Inflammatory macrophage treated with lipopolysaccharide for 1 hour (primary cell): ENCODE measurements at places on chromosomes 2 and 18.

- DNase-seq: no peak
Observed at GRCh38 chr2:5093056-5093455, 599.1 kb upstream of the SOX11 start.

- no peak for DNase-seq
Observed at GRCh38 chr2:25265001-25265400, 76.7 kb downstream of the DNMT3A start.

DNA sequence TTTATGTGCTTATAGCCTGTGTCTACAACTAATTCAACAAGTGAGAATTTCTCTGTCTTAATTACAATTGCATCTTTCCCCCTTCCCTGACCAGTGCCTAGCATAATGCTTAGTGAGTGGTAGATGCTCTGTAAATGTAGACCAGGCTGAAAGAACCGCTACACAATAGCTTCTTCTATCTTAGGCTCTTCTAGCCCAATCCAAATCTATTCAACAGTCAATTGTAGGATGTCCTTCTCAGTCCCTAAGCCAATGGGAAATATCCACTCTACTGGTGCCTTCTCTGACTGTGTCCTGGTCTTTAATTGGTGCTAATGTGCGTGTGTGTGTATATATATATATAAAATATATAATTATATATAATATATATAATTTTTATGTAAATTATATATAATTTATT, 34.1 kb upstream of the GCC2 start:
- DNase-seq: no peak

DNA sequence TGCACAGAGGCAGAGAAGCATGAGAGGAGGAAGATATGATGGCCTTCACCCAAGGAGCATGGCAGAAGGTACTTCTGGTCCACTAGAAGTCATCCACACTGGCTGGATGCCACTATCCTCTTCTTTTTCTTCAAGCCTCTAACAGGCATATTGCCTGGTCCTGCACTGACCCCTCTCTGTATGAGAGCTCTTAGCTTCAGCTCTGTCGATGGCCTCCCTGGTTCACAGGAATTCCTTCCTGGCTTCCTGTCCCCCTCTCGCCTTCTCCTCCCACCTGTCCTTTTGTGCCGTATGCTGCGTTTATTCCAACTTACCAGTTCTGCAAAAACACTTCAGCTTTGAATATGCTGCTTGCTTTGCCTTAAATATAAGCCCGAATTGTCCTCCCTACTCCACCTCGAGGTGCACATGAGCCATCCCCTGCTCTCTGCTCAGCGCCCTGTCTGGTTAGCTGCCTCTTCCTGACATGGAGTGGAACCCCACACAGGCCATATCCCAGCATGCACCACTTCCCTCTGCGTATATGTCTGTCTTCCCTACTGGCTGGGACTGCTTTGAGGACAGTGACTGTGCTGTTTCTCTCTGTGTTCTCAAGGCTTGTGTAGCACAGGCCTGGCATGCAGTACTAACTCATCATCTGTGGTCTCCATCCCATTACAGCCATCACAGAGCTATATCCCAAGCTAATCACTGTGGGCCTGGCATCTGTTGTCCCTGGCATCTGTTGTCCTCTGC, 474.9 kb downstream of the EIPR1 start:
- no peak for DNase-seq

- DNase-seq: no peak
Observed at GRCh38 chr2:239937866-239938640, 87.1 kb downstream of the NDUFA10 start.

GRCh38 chr2:86142436-86143257, 36.6 kb downstream of the PTCD3 start:
- DNase-seq: peak; percentile 34

- no peak for DNase-seq
Observed at GRCh38 chr2:122795763-122796162, 1040.3 kb downstream of the TSN start.

DNA sequence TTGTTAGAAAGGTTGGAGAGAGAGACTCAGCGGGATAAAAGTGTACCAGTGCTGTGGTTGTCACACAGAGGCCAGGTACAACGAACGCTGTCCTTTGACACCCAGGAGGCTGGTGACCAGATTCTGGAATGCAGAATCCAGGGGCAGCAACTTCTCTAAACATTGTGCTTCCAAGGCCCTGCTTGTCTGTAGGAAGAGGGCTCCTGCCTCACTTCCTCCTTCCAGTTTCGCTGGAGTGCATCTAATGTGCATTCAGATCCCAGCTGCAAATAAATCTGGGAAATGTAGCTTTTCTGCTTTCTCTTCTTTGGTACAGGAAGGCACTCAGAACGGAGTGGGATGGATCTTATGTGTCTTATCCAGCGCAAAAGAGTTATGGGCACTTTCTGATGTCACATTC, 171.8 kb upstream of the ATP5MC3 start:
- no peak for DNase-seq

- no peak for DNase-seq
Observed at GRCh38 chr2:13066676-13067075, 349.9 kb downstream of the TRIB2 start.

DNA sequence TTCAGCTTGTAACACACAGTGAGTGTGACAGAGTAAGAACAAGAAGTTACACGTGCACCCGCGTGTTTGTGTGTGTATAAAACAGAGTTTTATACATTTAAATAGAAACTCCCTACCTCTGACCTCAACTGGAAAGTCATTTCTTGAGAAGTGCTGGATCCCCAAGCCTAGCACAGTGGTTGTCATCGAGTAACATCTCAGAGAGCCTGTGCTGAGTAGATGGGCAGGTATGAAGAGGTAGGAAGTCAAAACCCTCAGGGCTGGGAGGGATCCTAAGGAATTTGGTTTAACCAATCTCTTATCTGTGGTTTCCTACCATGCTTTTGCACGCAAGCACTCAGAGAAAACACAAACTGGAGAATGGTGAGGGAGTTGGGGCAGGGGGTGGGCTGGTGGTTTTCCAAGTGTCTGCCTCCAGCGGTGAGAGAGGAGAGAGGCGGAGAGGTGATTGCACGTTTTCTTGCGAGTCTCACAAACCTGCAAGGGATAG, 9.2 kb downstream of the ACOXL start:
- DNase-seq: no peak

DNA sequence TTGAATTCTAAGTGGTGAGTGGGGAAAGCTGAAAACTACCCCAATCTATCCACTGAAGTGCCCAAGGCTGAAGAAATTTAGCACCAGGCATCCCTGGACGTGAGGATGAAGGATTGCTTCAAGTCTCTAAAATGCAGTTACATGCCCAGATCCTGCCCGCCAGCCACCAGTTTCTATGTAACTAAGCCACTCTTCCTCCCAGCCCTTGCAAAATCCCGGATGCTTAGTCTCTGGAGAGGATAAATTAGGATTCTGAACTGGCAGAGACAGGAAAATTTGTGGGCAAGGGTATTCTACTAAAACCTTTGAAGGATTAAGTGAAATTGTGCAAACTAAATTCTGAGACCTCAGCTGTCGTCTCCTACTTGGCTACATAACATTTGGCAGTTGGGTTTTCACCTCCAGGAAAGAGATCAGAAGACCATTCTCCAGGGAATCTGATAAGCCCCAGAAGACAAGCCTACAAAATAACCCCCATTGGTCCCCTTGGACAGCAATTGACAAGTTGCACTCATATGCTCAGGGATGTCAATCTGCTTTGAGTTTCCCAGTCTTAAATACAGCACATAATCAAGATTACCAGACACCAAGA, 93.9 kb upstream of the CD226 start:
- DNase-seq: no peak

- DNase-seq: no peak
Observed at GRCh38 chr2:149002891-149003740, 35.4 kb upstream of the LYPD6B start.

GRCh38 chr18:32048507-32049091, 30.0 kb downstream of the RNF125 start:
- DNase-seq: peak; percentile 76

- DNase-seq: no peak
Observed at GRCh38 chr2:5691985-5692529, at the start of gene SOX11. TSS of gene SOX11 (plus strand) at chr2:5692384. CDS start at chr2:5692722, 338 bp downstream.

DNA sequence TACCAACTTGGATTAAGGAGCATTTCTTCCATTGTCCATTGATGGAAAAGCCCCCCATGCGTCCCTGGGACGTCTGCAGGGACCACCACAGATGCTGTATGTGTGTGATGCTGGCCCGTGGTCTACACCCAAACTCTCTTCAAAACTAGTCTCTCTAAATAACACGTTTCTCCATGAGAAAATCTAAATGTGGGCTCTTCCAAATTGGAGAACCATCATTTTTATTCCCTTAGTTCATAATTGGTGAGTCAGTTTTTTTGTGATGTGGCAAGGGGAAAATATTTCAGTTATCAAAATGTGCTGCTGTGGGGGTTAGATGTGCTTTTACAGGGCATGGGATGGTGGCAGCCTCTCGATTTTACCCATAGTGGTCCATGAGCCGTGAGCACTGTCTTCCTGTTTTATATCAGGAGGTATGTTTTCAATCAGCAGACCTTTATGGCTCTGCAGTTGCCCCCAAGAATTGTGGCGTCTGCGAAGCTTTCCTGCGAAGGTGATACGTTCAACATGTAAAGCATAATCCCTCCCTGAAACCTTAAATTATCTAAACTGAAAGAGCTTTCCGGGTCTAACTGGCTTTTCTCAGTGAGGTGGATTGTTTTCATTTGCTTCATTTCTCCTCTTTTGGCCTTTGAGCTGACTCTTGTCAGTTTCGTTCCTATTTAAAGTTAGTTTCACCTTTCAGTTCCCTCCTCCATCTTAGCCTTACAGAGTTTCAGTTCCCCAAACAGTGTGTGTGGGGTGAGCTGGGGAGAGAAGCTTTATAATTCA, 78.4 kb downstream of the SETBP1 start:
- DNase-seq: peak; percentile 80

- DNase-seq: no peak
Observed at GRCh38 chr2:151916632-151917031, 88.4 kb upstream of the ARL5A start.

DNA sequence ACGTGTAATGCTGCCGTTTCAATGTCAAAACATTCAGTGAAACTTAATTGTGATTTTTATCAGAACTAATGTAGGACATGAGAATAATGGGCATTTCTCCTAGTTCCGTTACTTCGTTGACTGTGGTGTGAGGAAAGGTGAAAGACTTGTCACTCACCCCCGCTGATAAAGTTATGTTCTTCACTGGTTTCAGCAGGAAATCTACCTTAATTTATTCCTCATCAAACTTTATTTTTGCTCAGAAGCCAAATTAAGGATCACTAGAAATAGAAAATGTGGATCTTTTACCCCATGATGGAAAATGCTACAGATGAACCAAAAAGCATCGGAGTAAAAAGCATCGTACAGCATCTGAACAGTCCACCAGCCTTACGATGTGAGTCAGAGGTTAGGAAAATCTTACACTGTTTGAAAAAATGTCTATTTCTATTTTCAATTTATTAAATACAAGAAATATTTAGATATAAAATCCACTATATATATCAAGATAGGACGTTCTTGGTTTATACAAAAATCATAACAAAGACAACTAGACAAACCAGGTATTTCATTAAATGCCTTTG, 1.0 kb upstream of the ROCK1 start:
- DNase-seq: no peak

DNA sequence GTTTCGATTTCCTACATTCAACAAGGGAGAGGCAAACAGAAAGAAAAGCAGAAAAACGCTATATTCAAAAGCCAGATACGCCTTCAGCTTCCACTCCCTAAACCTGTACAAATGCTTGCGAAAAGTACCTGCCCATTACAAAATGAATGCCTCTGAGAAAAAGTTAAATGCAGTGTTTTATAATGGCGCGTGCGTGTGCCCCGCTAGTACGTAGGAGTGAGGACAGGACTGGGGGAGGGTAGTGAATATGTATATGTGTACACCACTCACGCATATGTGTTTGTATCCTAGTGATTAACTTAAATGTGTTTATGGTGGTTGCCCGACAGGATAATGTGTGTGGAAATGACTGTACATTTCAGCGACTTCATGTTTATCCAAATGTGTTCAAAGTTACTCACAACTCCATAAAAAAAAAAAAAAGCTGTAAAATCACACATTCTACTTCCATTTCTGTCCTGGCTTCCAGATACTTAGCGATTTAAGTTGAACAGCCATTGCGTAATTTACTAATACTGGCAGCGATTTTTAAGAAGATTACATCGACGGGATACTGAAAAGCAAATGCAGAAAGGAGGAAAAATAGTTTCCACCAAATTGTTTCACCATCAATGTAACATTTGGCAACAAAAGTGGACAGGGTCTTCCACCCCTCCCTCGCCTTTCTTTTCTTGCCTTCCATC, 1.3 kb downstream of the NEUROD1 start:
- DNase-seq: no peak

DNA sequence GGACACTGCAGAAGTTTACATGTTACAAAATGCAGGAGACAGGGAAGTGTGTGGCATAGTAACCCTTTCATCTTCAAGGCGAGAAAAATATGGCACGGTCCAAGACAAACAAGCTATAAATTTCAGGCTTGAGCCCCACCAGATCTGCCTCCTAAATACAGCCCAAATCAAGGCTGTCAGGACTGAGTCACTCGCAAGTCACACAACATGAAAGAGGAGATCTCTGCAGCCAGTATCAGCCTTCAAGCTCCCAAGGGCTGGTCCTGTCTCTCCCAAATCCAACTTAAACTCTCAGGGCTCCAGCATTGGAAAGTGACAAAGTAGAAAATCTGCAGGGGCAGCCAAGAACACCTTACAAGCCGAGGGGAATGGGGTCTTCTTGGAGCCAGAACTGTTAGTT, 106.3 kb upstream of the GATA6 start:
- no peak for DNase-seq

DNA sequence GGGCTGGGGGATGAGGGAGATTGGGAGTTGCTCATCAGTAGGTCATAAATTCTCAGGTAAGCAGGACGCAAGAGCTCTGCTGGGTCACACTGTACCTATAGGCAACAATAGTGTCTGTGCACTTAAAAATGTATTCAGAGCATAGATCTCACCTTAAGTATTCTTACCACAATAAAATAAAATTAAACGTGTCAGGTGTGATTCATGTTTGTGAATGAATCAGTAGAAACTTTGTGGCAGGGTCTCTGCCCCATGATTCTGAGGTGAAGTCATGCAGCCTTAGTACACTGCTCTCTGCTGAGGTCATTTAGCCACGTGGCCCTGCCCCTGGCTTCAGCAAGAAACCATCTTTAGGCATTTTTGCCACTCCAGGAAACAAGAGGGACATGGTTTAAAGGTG, 253.8 kb downstream of the FBXO15 start:
- no peak for DNase-seq
